Activated T-cell treated with anti-CD3 and anti-CD28 coated beads for 1 hour (primary cell): ENCODE measurements at places on chromosomes 12 and 14.

GRCh38 chr12:7112041-7112440, 3.0 kb upstream of the C1RL start:
- DNase-seq: no peak

DNA sequence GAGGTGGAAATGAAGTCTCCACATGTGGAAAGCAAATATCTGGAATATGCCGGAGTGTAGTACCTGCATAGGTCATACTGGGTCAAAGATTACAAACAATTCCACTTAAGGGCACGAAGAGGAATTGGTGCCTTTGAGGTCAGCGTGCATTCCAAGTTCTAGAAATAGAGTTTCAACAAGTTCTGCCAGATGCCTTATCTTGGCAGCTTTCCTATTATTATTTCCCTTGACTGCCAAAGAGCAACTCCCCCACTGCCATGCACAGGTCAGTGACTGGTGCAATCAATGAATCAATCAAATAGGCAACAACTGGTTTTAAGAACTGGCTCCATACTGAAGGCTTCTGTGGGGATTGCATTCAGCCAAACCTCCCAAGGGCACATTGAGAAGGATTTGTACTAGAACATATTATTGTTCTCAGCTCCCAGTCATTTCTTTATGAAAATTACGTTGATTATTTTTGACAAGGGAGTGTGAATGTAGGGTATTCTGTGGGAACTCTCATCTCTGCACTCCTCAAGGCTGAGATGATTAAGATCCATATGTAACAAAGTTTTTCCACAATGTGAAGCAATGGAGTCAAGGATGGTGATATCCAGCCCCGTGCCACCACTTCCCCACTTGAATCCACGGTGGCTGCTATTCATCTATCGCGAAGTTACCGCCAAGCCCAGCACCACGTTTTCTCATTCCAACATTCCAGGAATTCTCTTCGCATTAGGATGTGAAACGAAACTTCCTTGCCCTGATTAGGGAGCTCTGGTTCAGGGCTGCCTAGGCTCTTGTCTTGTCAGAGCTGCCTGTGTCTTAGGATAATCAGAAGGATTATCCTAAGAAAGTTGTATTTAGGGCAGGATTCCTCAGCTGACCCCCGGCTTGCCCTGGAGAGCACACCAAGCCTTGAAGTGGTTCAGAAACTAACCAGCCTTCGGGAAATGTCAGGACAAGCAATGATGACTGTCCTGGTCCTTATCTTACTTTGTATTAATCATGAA, 115.1 kb upstream of the PCED1B start:
- no peak for DNase-seq

DNA sequence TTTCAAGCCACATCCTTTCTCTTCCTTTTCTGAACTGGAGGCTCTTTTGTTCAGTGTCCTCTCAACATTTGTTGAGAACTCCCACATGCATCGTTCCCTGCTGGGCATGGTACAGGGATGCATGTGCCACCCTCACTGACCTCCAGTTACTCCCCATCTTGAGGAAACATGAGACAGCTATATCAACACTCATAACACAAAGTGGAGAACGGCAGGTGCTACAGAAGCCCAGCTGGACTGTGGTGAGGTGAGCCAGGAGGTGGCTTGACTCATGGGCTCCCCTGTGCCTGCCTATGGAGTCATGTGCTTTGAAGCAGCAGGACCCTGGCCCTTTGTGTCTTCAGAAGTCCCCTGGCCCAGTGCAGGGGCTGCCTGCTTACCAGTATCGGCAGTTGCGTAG, 9.7 kb downstream of the MYH6 start:
- DNase-seq: no peak

- DNase-seq: no peak
These were observed 18.5 kb upstream of the PCNX1 start for GRCh38 chr14:70888681-70889175.

- no peak for DNase-seq
These were observed 1103.4 kb downstream of the LRFN5 start for GRCh38 chr14:42710071-42710470.

- no peak for DNase-seq
These were observed 325.9 kb upstream of the LRFN5 start for GRCh38 chr14:41280745-41281144.
